ENCODE measurements at places on chromosomes 1 and 21.

- DNase-seq = no peak
Observed at GRCh38 chr1:85599681-85600080, 19.1 kb downstream of the CCN1 start.

GRCh38 chr1:76959556-76959955 lies 92.3 kb downstream of the ST6GALNAC5 start:
- DNase-seq = peak; percentile 20

DNA sequence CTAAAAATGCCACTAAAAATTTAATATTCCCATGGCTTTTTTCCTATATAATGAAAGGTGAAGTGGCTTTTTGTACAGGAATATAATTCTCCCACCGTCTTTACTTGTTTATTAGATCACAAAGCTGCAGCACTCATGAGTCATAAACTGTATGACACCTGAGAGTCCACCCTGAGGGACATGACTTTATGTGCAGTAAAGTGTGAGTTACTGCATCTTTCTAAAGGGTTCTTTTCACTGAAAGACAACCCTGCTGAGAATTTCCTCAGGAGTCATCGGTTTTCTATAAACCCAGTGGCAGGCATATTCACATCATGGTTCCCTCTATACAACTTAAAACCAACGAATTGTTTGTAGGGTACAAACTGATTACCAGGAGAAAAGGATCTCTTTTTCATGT lies 77.4 kb downstream of the APP start:
- peak; percentile 48 for DNase-seq

DNA sequence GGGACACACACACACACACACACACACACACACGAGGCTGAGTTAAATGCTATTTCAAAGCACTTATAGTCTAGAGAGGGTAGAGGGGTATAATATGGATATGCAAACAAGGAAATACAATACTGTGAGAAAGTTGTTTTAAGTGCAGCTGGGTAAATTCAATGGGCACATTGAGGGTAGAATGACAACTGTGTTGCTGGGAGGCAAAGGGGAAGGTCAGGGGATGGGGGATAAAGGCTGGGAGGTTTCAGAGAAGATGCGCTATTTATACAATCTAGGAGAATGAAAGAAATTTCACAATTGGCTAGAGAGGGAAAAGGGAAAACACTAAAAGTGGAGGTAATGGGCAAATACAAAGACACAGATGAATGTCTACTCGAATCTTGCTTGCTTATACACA lies 19.4 kb downstream of the EXTL2 start:
- no peak for DNase-seq

DNA sequence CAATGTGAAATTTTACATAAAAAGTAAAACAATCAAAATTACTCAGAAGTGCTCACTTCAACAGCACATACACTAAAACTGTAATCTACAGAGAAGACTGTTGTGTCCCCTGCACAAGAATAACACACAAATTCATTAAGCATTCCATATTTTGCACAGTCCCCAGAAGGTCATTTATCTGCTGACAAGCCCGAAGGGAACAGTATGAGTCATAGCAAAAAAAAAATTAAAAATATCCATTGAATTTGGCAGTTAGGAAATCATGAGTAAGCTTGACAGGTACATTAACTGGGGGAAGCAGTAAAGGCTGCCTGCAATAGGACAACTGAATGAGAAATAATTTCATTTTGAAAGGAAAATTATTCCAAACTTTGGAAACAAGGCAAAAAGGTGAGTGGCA lies 3.3 kb upstream of the CACYBP start:
- DNase-seq = peak; percentile 45

- no peak for DNase-seq
Observed at GRCh38 chr1:36849956-36850355, 184.4 kb downstream of the GRIK3 start.

- no peak for DNase-seq
Observed at GRCh38 chr1:2788506-2789163, 12.9 kb downstream of the TTC34 start.

- no peak for DNase-seq
Observed at GRCh38 chr21:45719177-45719802, 75.8 kb downstream of the PCBP3 start.

- DNase-seq = peak; percentile 16
Observed at GRCh38 chr1:77313491-77313890, 31.7 kb downstream of the AK5 start.

DNA sequence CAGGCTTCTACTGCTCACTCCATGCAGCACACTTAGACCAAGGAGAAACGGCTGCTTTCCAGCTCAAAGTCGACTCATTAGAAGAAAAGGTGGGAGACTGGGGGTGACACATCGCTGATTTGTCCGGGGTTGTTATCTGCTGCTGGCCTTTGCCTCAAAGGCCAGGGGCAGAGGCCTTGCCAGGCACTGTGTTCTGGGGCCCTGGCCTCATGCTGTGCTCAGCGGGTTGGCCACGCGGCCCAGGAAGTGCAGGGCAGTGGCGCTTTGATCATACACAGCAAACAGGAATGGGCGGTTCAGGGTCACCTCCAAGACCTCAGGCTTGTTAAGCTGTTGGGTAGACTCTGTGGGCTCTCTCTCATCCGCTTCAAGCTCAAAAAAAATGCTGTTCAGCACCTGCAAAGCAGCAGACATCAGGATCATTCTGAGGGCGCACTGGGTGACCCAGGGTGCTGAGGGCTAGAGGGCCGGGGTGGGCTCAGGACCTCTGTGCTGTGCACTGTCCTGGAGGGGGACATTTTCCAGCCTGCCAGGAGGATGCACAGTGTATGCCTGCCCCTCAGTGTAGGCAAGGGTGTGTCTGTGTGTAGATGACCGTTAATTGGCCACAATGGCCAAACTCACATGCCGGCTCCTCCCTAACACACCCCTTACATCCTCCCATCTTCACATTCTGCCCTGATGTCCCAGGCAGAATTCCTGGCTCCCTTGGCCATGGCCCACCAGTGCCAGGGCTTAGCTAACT lies 10.8 kb downstream of the AGT start:
- DNase-seq = no peak

GRCh38 chr1:14552246-14552965 lies 46.1 kb upstream of the KAZN start:
- DNase-seq = no peak

GRCh38 chr1:111407301-111407700 lies 20.2 kb downstream of the OVGP1 start:
- DNase-seq = no peak

DNA sequence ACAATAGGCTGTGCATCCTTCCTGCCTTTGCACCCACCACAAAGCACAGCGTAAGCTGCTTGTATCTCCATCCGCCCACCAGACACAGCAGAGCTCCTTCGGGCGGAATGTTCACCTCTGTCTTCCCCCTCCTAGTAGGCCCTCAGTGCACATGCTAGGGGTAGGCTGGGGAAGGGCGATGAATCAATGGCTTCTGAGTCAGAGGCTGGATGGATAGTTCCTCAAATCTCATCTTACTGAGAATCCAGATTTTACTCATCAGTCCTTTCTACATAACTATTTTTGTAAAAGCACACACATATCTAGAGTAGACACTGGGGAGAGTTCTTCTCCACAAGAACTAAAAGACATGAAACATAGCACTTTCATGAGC lies 73.8 kb downstream of the BCAR3 start:
- peak; percentile 64 for DNase-seq

GRCh38 chr1:30816211-30817076 lies 58.9 kb upstream of the LAPTM5 start:
- peak; percentile 94 for DNase-seq

GRCh38 chr1:150094734-150095265 lies 27.2 kb downstream of the VPS45 start:
- no peak for DNase-seq

DNA sequence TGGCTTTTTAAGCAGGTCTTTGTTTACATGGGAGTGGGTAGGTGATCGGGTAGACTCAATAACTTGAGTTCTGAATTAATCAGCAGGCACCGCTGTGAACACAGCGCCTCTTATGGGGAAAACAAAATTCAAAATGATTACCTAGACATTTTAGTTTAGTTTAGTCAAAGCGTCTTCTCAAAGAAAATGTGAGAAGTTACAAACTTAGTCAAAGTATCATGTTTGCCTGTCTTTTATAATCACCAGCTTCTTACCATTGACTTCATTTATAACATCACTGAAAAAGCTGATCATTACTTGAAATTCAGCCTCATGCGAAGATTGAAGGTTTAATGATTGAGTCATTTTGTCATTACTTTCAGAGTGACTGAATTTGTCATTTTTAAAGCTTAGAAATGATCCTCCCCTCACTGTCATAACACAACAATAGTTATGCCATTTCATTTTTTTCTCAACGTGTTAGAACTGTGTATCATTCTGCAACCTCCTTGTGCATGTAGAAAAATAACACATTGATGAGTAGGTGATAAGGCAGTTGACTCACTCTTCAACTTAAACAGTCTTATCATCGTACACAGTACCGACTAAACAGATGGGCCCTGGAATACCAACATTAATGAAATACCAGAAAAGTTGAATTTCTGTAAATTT lies 188.5 kb downstream of the NFIA start:
- no peak for DNase-seq

GRCh38 chr1:17574516-17574915 lies 35.0 kb downstream of the ARHGEF10L start:
- DNase-seq = no peak

- DNase-seq = no peak
Observed at GRCh38 chr1:101167891-101168290, 68.9 kb upstream of the S1PR1 start.

DNA sequence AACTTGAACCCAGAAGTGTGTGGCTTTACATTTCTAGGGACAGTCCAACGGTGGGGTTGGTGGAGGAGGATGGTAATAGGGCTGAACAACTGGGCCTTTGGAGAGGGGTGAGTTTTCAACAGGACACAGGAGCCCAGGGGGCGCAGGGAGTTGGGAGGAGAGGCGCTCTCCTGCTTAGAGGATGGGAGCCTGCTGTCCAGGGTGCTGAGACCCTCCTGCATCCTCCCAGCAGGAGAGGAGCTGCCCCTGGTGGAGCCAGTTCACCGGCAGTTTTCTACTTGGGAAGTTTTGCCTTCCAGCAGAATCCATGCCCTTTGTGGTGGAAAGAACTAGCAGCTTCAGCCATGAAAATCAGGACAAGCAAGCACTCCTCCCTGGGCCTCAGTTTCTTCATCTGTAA lies 8.6 kb downstream of the KCNC4 start:
- DNase-seq = no peak

GRCh38 chr1:159580340-159580739 lies 7.3 kb upstream of the APCS start:
- no peak for DNase-seq
